ENCODE measurements at places on chromosomes 12 and 14. TPM values are rescaled to one million over a fixed set of nuclear protein-coding genes. Genes with fewer than 3 reads are reported as not detected.

The CLEC6A gene
- not detected for total RNA-seq

The POTEM gene
- total RNA-seq, result 0.19 TPM

The LRCOL1 gene
- total RNA-seq, result 0.16 TPM

The SIX1 gene
- 11.0 TPM for total RNA-seq

The ITGB7 gene
- 1.6 TPM for total RNA-seq

The TESPA1 gene
- 0.09 TPM for total RNA-seq

The NANOG gene
- not detected for total RNA-seq

The DIP2B gene
- 22.5 TPM for total RNA-seq

The CMA1 gene
- 9.7 TPM for total RNA-seq

The TAS2R14 gene
- total RNA-seq, result 4.7 TPM

The ZNF385A gene
- total RNA-seq, result 3.8 TPM

The CIROP gene
- 0.19 TPM for total RNA-seq

Data from motor neuron (in vitro differentiated cells).